ENCODE measurements at places on chromosomes 5 and 9. TPM values are rescaled to one million over a fixed set of nuclear protein-coding genes. Genes with fewer than 3 reads are reported as not detected.

ECSCR gene
- 0.82 TPM for total RNA-seq

DNA sequence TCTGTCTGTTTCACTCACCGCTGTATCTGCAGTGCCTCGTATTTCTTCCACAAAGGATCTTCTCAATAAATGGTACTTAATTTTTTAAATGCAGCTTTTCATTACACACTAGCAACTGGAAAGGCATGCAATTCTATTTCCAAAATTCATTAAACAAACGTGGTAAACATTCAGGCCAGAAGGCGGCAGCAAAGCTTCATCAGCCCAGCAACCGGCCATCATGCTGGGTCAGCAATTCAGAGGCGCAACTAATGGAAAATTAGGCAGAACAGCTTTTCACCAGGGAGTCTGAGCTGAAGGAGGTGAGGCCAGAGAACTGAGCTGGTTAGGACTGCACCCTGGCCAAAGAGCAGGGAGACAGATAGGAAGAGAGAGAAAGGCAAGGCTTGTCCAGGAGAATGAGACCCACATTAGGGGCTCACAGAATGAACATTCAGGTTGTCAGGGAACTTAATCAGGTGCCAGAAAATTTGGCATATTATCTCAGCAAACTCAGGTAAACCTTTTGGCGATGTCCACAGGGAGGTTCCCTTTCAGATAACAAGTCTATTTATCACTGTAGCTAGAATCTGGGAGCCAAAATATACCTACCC lies 17.7 kb upstream of the RNF180 start:
- H3K4me3 ChIP-seq, result no peak overlapping the region
- no peaks in the 10 kb centered on the region for H3K36me3 ChIP-seq
- no peaks in the 10 kb centered on the region for H3K4me1 ChIP-seq
- H3K27ac ChIP-seq, result no peak overlapping the region
- H3K27me3 ChIP-seq, result no peaks in the 10 kb centered on the region
- no peak for DNase-seq

- no peaks in the 10 kb centered on the region for H3K4me1 ChIP-seq
- H3K4me3 ChIP-seq, result no peak overlapping the region
- H3K27ac ChIP-seq, result no peak overlapping the region
- DNase-seq, result no peak
- no peaks in the 10 kb centered on the region for H3K27me3 ChIP-seq
Measured at GRCh38 chr9:101636247-101636646, 41.5 kb upstream of the PPP3R2 start.

PDZD2 gene
- total RNA-seq, result 0.27 TPM

Measured in CD8-positive, alpha-beta memory T cell (primary cell).